ENCODE measurements at places on chromosomes 6 and 20.

- DNase-seq, result peak; percentile 98
Measured at GRCh38 chr20:51628533-51629398, 86.2 kb upstream of the NFATC2 start.

- no peak for DNase-seq
Measured at GRCh38 chr20:57322476-57322875, 7.1 kb upstream of the SPO11 start.

DNA sequence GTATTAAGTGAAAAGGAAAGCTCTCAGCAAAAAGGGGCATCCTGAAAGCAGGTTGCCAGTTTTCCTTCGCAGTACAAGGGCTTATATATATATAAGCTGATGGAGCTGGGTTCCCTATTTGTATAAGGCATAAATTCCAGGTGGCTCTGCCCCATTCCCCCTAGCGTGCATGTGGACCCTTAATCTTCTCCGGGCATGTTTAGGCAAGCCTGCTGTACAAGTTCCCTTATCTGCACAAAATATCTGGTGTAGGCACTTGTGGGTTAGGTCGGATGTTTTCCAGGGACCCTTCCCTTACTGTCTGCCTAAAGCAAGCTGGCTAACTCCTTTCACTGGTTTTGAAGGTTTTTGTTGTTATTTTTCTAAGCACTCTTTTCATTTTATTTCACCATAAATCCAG, 140.7 kb downstream of the FUT9 start:
- DNase-seq, result no peak

DNA sequence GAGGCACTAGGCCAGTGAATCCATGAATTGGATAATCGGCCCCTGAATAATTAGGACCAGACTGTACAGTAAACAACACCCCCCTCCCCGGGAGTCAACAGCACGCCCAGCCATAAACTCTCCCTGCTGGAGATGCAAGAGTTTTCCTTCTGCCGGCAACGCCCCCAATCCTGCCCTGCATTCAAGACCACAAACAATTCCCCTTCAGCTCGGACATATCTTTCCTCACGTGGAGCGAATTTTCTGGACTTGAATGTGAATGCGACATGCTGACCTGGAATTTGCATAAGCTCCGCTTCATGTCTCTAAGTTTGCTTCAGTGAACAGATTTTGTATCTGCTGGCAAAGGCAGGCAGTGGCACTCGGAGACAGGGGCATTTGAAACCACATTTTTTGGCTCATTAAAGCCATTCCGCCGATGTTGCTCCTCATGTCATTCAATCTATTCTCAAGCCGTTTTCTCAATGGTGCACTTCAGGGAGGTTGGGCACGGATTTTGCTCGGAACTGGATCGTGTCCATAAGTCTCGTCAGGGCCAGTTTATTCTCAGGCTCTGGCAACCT, 38.0 kb upstream of the GMPR start:
- no peak for DNase-seq

DNA sequence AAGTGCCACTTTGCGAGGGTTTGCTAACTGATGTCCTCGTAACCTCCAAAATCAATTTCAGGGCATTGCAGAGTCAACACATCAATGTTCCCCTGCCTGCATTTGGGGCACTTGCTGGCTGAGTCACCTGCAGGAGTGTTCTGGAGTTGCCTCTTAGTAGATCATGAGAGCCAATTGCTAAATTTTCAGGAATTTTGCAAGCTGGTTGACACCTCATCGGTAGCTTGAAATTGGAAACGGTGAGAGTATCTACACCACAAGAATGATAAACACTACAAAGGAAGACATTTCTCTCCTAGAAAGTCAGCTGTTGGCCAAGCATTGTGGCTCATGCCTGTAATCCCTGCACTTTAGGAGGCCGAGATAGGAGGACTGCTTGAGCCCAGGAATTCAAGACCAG, 10.8 kb upstream of the BFSP1 start:
- no peak for DNase-seq

- no peak for DNase-seq
Measured at GRCh38 chr20:22387452-22387851, 196.9 kb downstream of the FOXA2 start.

DNA sequence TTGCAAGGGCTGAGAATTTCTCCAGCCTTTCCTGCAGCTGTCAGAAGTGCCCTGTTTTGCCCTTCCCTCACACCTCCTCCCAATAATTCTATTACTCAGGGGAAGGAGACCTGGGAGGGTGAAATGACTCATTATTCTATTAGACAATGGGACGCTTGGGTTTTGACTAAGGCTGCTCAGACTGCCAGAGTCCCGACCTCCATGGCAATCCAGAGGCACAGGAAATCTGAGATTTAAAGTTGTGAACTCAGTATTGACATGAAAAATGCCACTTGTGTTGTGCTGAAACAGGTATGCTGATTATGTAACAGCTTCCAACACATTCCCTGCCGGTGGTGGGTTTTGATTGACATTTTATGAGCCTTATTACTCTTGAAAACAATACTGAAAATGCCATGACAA, 625.9 kb upstream of the FLRT3 start:
- peak; percentile 33 for DNase-seq

- DNase-seq, result no peak
Measured at GRCh38 chr6:110137924-110138887, 41.3 kb downstream of the WASF1 start.

GRCh38 chr20:58807801-58808200, 42.9 kb downstream of the GNAS-AS1 start:
- no peak for DNase-seq

DNA sequence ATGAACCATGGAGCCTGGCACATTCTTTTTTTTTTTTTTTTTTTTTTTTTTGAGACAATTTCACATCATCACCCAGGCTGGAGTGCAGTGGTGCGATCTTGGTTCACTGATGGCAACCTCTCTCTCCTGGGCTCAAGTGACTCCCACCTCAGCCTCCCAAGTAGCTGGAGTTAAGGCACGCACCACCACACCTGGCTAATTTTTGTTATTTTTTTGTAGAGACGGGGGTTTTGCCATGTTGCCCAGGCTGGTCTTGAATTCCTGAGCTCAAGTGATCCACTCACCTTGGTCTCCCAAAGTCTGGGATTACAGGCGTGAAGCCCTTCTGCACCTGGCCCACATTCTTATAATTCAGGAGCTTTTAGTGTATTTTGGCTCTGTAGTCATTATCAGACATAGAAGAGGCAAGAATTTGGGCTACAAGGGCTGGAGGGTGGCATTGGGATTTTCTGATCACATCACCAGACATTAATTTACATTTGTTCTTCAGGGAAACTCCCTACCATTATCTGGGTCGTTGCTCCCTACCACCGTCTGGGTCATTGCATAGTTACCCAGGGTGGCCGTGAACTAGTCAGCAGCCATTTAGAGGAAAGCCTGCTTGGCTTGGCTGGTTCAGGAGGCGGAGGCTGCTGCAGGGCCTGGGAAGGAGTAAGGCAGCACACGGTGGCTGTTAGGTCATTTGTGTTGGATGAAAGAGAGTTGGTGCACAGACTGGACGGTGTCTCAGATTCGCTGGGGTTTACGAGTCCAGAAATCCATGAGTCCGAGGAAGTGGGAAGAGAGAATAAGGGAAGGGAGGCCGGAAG, 17.6 kb downstream of the ARID1B start:
- DNase-seq, result no peak

DNA sequence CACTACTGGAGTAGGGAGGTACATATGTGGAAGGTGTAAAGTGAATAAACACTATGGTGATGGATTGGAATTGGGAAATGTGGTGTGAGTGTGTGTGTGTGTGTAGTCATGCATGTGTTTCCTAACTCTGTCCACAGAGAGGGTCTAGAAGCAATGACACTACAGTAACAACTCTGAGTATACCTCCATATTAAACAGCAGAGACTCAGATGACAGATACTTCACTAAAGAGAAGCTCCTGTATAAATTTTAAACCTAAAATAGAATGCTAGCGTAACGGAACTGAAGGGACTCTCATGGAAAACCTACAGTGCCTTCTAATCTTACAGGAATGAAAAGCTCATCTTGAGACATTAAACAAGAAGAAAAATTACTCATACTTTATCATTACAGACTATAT, 150.5 kb downstream of the SLC16A10 start:
- no peak for DNase-seq

- DNase-seq, result no peak
Measured at GRCh38 chr6:33194431-33194979, 2.2 kb upstream of the COL11A2 start.

DNA sequence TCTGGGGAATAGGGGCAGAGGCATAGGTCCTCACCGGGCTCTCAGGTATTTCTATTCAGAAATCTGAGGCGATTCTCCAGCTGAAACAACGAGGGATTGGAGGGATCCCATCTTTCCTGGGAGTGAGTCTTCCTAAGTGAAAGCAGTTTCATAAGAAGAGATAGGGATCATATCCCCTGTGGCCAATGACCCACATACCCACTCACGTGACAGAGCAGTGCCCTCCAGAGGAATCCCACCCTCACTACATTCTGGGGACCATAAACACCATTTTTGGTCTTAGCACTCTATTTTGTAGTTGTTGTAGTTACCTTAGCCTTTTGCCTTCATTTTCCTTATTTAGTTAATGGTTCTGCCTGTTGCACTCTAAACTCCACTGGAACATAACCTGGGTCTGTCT, 121.1 kb downstream of the GPR63 start:
- no peak for DNase-seq

GRCh38 chr20:50826121-50826520, 31.3 kb downstream of the BCAS4 start:
- no peak for DNase-seq

DNA sequence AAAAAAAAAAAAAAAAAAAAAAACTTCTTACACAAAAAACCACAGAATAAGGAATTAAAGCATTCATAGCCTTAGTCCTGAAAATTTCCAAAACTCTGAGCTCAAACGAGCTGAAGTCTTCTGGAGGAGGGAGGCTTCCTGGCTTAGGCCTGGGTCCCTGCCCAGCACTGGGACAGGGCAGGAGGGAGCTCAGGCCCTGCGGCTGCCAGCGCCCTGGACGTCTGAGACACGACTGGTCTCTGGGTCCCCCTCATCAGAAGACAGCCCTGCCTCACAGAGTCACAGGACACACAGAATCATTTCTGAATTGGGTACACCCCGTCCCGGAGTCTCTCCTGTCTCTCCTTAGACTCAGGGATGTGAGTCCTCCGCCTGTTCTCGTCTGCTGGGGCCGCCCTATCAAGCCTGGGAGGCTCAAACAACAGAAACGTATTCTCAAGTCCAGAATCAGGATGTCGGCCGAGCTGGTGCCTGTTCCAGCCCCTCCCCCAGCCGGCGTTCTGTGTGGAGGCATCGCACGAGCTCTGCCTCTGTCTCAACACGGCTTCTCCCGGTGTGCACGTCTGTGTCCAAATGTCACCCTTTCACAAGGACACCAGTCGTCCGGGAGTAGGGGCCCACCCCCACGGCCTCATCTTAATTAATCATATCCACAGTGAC, 39.4 kb downstream of the ZBTB46 start:
- DNase-seq, result no peak

- DNase-seq, result no peak
Measured at GRCh38 chr6:135479601-135480000, 17.9 kb downstream of the AHI1 start.

GRCh38 chr20:46610145-46610544, 41.1 kb downstream of the SLC13A3 start:
- no peak for DNase-seq

- DNase-seq, result no peak
Measured at GRCh38 chr20:36405255-36405654, 99.1 kb downstream of the DLGAP4 start.

DNA sequence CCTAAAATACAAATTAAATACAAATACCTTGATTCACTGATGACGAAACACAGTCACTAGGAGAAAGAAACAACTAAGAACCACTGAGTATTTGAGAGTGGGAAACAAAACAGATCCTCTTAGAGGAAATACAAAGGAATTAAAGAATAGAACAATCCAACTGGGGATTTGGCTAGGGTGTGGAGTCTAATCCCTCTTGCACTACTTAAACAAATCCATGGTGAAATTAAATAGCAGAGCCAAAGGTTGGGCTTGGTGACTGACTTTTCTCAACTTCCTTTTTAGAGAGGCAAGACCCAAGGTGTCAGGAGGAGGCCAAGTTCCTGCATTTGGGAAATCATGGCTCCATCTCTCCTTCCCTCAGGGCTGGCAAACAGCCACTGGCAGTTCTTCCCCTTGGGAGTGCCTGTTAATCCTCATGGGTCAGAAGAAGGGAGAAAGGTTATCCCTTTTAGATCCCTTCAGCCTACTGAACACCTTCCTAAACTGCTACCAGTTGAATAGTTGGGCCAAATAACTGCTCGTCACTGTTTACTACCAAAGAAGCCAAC, 101.2 kb upstream of the TRAF3IP2 start:
- no peak for DNase-seq

DNA sequence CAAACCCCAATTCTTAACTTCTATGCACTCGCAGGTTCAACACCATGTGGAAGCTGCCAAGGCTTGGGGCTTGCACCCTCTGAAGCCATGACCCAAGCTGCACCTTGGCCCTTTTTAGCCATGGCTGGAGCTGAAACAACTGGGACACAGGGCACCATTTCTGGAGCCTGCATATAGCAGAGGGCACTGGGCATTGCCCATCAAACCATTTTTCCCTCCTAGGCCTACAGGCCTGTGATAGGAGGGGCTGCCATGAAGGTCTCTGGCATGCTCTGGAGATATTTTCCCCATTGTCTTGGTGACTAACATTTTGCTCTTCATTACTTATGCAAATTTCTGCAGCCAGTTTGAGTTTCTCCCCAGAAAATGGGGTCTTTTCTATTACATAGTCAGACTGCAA, 484.7 kb downstream of the EPHA7 start:
- no peak for DNase-seq

DNA sequence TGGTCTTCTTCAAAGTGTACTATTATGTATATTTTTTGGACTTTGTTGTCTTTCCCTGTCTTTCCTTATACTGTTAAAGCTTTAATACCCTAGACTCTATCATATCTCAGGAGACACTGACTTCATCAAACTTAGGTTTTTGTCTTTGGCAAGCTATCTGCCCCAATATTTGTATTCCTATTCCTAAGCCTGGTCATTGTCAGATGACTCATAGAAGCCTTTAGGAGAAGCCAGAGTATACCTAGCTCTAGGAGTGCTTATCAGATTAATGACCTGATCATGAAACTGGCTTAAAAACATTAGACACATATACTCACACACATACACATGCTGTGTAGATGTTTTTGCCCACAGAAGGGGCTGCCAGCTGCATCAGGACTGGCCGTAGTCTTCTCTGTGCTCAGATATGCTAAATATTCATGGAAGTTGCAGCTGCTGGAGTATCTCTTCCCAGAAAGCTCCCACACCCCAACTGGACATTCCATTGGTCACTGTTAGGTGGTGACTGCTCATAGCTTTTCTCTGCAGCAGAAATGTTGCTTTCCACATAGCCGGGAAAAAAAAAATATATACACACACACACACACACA, 102.0 kb downstream of the ANKS1A start:
- DNase-seq, result no peak

DNA sequence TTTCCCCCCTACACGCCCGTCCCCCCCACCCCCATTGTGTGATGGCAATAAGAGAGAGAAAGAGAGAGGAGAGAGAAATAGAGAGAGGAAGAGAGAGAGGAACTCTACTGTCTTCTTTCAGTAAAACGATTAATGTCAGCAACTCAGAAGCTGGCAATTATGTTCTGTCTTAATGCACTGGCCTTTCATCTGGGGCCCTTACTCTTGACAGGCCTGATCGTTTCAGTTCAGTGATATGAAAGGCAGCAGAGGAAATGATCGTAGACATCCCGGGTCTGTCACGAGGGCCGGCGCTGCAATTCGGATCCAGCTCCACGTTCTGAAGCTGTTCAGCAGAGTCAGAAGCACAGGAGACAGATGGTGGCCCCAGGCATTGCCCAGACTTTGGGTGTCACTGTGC, 308.9 kb downstream of the ZNF217 start:
- DNase-seq, result no peak

GRCh38 chr6:1595271-1596087, 14.2 kb upstream of the FOXC1 start:
- no peak for DNase-seq
